ENCODE measurements at places on chromosomes 11 and 22.

DNA sequence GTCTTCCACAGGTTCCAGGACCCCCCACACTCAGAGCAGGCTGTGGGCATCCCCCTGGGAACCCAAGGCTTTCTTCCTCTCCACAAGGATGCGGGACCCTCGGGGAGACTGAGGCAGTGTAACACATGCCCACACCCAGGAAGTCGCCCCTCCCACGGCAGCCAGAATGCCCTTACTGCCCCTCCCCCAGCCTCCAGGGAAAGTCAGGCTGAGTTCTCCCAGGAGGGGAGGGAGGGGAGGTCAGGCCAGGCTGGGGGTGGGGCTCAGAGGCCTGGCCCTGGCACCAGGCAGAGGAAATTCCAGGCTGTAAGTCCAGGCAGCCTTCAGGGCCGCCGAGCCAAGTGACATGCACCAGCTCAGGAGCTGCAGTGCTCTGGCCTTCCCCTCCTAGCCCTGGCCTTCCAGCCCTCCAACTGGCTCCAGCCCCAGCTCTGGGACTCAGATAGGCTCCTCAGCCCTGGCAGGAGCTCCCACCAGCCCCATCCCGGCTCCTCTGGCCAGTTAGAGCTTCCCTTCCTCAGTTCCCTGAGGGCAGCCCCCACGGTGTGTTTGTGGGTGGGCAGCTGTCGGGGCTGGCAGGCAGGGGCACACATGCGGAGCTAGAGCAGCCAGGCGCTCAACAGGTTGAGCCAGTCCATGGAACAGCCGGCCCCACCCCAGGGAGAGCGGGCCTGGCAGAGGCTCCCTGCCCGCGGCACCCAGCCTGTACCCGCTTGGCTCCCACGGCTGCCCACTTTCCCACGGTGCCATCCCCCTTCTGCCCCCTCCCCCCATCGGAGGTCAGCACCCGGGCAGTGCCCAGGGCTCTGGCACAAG, 3.6 kb downstream of the BCL9L start:
- peak; percentile 80 for DNase-seq

GRCh38 chr11:6962673-6963072, 36.4 kb downstream of the ZNF215 start:
- DNase-seq, result no peak

DNA sequence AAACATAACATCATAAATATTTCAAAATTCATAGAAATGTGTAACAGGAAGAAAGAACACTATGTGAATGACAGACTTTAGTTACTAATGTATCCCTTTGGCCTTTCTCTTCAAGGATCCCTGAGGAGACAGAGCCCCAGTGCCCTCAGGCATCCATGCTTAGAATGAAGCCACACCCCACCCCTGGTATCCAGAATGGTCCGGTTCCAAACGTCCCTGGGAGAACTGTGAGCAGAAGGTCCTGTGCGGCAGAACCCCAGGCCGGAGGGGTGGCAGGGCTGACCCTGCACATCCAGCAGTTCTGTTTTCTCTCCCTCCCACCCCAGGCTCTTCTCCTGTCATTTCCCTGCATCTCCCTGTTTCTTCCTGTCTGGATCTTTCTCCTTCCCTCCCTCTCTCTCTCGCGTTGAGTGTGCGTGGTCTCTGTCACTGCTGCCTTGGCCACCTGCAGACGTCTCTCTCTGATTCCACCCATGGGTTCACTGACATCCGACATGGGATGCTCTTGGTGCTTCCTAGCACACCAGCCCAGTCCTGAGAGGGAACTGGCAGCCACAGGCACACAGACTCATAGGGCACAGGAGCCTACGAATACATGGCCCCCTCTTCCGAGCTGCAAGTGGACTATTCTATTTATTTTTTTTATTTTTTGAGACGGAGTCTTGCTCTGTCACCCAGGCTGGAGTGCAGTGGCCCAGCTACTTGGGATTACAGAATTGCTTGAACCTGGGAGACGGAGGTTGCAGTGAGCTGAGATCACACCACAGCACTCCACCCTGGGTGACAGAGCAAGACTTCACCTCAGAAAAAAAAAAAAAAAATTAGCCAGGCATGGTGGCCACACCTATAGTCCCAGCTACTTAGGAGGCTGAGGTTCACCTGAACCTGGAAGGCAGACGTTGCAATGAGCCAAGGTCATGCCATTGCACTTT, 5.7 kb downstream of the RFPL1 start:
- DNase-seq, result no peak

GRCh38 chr22:30947173-30947815, 21.3 kb downstream of the MORC2 start:
- DNase-seq, result peak; percentile 81

DNA sequence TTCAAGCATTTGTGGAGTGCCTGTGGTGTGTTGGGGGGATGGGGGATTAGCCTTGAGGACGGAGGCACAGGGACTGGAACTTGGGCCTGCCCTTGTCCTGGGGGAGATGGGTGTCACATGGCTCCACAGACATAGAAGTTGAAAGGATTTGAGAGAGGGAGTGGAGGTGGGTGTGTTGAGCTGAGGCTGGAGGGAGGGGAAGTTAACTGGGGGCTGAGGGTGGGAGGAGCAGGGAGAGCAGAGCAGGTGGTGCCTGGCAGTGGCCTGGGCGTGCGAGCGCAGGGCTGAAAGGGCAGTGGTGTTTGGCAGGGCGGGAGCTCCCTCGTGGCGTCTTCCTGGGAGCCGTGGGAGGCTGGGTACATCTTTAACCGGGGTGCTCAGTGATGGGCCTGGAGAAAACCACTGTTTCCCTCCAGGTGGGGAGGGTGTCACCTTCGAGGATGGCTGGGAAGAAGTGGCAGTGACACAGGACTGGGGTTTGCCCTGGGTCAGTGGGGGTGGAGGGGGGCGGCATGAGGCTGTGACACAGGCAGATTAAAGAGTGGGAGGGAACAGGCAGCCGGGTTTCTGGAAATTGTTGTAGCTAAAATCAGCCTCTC, 45.5 kb downstream of the AP2A2 start:
- DNase-seq, result no peak

All from ecto neural progenitor cell (in vitro differentiated cells).